ENCODE measurements at places on chromosomes 3 and 15.

- no peak for DNase-seq
Observed at GRCh38 chr15:63387748-63388493, 6.3 kb upstream of the CA12 start.

- DNase-seq: no peak
Observed at GRCh38 chr3:123861081-123861836, 22.9 kb downstream of the MYLK start.

- no peak for DNase-seq
Observed at GRCh38 chr3:179961071-179961702, 75.5 kb downstream of the PEX5L start.

DNA sequence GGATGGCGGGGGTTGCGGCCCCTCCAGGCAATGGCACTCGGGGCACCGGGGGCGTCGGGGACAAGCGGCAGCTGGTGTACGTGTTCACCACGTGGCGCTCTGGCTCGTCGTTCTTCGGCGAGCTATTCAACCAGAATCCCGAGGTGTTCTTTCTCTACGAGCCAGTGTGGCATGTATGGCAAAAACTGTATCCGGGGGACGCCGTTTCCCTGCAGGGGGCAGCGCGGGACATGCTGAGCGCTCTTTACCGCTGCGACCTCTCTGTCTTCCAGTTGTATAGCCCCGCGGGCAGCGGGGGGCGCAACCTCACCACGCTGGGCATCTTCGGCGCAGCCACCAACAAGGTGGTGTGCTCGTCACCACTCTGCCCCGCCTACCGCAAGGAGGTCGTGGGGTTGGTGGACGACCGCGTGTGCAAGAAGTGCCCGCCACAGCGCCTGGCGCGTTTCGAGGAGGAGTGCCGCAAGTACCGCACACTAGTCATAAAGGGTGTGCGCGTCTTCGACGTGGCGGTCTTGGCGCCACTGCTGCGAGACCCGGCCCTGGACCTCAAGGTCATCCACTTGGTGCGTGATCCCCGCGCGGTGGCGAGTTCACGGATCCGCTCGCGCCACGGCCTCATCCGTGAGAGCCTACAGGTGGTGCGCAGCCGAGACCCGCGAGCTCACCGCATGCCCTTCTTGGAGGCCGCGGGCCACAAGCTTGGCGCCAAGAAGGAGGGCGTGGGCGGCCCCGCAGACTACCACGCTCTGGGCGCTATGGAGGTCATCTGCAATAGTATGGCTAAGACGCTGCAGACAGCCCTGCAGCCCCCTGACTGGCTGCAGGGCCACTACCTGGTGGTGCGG, 1.9 kb downstream of the CHST2 start:
- peak; percentile 73 for DNase-seq

GRCh38 chr3:113532698-113533533, 561 bp downstream of the SIDT1 start:
- no peak for DNase-seq

GRCh38 chr3:194103505-194103904, 32.4 kb upstream of the HES1 start:
- DNase-seq: no peak

DNA sequence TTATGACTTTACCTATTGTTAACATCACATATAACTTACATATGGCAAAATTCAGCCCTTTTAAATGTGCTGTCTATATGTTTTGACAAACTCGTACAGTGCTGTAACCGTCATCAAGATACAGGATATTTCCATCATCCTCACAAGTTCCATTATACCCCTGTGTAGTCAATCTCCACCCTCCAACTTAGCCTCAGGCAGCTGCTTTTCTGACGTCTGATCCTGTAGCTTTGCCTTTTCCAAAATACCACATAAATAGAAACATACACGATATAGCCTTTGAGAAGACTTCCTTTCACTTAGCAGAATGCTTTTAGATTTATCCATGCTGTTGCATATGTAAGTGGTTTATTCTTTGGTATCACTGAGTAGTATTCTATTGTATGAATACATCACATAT, 47.1 kb downstream of the SLC12A1 start:
- DNase-seq: no peak

DNA sequence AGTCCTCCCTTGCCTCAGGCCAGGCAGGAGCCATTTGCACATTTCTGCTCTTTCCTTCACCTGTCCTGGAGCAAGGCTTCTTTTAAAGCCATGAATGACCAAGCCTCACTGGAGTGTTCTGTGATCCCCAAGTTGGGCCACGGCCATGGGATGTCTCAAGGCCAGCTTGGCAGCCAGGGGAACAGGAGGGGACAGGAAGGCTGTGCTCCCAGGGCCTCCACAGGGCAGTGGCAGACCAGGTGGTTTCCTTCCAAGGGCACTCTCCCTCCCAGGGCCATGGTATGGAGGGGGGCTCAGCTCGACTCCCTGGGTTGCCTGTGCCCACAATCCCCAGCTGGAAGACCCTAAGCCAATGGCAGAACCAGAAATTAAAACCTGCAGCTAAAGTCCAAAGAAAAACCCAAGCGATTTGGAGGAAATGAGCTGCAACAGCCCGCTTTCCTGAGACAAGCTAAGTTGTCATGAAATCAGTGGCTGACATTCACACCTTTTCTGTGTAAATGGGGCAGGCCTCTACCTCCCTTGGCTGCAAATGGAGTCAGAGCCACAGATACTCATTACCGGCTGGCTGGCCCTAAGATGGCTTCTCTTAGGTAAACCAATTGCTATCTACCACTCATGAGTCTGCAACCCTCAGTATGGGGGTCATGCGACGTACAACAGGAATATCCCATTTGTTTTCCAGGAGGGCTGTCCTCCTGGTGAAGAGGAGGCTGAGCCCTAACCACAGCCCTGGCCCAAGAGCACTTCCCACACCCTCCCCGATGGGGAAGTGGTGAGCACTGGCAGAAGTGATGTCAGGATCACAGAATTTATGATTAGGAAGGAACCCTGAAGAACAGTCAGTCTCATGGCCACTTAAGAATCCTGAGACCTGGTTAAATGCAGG, 83.3 kb downstream of the SNRK start:
- DNase-seq: no peak

DNA sequence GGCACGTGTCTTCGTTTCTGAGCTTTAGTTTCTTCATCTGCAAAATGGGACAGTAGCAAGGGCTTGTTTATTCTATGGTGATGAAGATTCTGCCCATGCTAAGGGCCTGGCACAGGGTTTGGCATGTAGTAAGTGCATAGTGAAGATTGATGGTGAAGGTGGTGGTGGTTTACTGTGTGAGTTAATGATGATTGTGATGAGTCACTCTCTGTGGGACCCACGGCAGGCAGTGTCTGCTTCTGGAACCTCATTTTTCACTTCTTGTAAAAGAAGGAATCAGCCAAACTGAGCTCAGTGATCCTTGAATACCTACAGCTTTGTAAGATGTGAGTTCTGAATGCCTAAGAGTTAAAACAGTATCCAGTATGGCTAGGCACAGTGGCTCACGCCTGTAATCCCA, 86.2 kb upstream of the LRTM1 start:
- DNase-seq: no peak

- DNase-seq: peak; percentile 7
Observed at GRCh38 chr3:35633332-35634124, 5.8 kb upstream of the ARPP21 start.

DNA sequence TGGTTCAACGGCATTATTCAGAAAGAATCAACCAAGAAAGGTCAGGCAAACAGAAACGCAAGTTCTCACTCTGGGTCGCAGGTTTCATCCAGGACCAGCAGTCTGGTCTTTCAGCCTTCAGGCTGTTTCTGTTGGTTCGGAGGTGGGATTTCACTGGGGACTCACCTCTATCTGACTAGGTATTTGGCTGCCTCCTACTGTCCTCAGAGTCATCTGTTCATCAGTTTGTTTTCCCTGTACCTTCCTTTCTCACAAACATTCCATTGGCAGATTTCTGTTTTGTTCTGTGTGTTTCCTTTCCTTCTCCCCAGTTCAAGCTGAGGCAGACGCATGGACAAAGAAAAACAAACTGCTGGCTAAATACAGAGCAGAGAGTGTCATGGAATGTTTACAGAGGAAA, 1046.6 kb upstream of the CFAP20DC start:
- no peak for DNase-seq

GRCh38 chr15:71611553-71612396, 198.6 kb upstream of the NR2E3 start:
- no peak for DNase-seq

DNA sequence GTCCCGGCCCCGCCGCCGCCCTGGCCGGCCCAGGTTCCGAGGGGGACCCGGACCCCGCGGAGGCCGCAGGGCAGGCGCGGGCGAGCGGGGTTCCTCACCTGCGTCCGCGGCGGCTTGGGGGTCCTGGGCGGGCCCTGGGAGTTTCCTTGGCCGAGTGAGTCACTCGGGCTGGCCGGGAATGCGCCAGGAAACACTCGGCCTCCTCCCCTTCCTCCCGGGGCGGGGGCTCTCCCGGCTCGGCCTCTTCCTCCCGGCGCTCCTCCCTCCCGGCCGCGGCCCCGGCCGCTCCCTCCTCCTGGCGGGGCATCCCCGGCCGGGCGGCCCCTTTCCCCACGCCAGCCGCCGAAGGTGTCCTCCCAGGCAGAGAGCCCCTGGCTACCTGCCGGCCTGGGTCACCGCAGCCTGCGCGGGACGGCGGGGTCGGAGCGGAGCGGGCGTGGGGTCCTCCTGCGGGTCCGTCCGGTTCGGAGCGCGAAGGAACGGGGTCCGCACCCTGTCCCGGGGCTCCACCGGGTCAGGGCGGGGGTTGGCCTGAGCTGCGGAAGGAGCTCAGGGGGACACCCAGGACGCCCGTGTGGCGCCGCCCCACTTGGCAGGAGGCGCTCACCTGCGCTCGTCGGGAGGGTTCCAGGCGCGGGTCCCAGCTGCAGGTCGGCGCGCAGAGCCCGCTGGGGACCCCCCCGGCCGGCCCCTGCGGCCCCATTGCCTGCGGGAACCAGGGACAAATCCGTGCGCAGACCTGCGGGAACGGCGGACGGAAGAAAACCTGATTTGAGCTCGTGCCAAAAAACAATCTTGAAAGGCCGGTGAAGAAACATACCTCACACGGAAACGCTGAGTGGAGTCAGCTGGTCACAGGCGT, at the start of gene CYFIP1:
TSS of gene CYFIP1 (minus strand) at position 180 of the 862 bp plus-strand sequence. CDS start 33,083 bp downstream, outside the sequence.
- peak; percentile 82 for DNase-seq

DNA sequence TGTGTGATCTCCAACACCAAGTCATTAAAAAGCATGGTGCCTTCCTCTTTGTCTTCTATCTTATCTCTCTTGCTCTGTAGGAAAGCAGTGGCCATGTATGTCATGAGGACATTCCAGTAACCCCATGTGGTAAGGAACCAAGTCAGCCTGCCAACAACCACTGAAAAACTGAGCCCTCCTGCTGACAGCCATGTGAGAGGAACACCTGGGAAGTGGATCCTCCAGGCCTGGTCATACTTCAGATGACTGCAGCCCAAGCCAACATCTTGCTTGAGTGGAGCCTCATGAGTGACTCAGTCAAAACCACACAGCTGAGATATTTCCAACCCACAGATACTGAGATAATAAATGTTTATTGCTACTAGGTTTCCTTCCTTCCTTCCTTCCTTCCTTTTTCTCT, 597.3 kb downstream of the ZIC1 start:
- DNase-seq: peak; percentile 31

DNA sequence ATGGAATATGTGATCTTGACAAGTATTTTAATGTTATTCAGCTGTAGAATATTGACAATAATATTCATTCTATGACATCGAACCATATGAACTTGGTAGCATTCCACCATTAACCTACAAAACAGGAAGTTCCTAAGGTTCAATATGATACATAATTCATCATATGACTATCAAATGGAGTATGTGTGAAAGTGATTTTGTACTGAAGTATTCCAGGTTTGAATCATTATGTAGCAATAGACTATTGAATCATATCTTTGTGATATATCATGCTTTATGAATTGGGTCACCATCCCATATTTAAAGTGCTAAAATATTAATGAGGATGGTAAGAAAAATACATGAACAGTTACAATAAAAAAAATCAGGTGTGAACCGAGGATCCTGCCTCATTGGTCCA, 95.1 kb downstream of the TP63 start:
- no peak for DNase-seq

DNA sequence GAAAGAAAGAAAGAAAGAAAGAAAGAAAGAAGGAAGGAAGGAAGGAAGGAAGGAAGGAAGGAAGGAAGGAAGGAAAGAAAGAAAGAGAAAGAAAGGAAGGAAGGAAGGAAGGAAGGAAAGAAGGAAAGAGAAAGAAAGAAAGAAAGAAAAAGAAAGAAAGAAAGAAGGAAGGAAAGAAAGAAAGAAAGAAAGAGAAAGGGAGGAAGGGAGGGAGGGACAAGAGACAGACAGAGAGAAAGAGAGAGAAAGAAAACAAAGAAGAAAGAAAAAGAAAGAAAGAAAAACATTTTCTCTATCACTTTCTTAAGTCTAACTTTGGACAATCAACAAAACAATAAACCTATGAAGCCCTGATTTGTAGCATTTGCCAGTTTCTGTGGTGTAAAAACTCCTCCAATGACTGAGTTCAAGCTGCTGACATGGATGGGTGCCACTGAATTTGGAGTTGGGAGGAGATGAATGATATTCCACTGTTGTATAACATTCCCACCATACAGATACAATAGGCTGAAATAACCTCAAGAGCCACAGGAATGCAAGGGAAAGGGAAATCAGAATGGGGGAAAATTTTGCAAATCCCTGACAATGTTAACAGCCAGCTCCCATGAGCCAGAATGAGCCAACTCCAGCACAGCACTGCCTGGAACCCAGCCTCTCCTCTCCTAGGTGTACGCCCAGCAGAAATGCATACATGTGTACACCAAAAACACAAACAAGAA, 15.0 kb upstream of the RTP3 start:
- peak; percentile 83 for DNase-seq

GRCh38 chr3:184242297-184242685, 6.5 kb downstream of the ALG3 start:
- DNase-seq: no peak

- peak; percentile 27 for DNase-seq
Observed at GRCh38 chr3:126811530-126811929, 107.5 kb downstream of the CHCHD6 start.

DNA sequence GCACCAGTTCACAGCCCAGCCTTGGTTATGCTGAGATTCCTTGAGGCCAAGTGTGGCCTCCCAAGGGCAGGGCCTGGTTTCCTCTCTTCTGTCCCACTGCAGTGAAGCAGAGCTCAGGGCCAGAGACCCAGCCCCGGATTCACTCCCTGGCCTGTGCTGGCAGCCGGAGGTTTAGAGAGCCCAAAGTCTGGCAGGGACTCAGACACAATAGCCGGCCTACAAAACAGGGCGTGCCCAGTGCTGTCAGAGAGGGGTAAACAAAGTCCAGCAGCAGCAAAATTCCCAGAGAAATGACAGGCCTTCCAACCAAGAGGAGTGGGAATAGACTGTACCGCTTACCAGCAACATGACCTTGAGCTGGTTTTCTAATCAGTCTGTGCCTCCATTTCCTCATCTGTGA, 14.0 kb downstream of the VIPR1 start:
- DNase-seq: no peak

DNA sequence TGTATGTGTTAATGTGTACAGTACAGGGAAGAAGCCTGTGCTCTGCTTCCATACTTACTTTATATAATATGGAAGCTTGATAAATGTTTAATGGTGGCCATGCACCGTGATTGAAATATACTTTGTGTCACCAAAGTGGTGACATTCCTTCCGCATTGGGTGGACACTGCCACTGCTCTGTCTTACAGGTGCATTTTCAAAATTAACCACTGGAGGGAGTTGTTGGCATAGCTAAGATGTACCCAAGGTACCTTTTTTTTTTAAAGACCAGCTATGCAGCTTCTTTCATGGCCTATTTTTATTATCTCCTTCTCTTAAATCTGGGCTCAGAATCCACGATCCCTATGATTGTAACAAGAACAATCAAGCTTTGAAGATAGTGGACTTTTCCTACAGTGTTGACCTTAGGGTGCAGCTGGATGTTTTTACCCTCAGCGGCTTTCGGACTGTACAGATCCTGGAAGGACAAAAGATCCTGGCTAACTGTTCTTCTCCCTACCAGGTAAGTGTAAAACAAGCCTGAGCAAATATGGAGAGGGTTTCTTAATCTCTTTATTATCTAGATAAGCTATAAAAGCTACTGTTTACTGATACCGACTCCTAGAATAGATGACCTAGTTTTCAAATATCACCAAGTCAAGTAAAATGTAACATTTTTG, 21.6 kb upstream of the PAK6 start:
- DNase-seq: peak; percentile 80

Data from fibroblast of pulmonary artery (primary cell).